Activated CD8-positive, alpha-beta memory T cell treated with anti-CD3 and anti-CD28 coated beads for 48 hours (primary cell): ENCODE measurements at places on chromosomes 7 and 10.

DNA sequence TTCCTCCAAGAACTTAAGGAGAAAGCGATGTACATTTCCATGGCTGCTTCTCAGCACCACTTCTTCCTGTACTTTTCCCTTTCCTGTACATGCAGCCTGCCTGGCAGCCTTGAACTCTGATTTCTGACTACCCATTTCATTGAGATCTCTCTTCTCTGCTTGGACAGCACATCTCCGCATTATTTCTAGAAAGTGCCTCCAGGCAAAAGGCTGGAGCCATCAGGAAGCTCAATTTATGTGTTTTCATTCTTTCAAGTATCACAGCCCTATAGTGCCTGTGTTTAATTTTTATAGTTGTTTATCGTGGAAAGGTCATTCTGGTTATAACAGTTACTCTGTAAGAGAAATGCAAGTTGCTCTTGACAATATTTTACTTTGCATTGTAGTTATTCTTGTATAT is 688.0 kb upstream of the ANKRD30A start:
- no peak for DNase-seq

DNA sequence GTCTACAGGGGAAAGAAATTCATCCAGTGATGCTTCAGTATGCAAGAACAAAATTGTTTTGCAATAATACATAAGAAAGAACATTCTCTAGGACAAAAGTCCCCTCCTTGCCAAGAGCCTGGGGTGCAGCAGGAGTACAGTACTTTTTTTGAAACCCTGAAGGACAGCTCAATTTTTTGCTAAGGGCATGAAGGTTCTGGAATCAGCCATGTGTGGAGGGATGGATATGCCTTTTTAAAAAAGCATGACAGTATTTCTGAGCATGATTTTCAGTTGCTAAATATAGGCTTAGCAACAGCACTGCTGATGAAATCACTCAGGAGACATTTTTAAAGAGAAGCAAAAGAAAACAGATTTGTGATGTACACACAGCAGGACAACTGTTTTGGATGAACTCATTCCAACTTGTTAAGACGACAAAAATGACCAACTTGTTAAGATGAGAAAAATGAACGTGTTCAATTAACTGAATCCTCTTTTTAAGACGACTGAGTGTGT is 39.3 kb downstream of the HBP1 start:
- DNase-seq: no peak

- DNase-seq: no peak
Measured at GRCh38 chr10:66505003-66505657, 420.7 kb upstream of the LRRTM3 start.

GRCh38 chr10:90779548-90779947 is 78.3 kb downstream of the HTR7 start:
- no peak for DNase-seq

GRCh38 chr10:68348265-68348741 is 15.6 kb upstream of the PBLD start:
- peak; percentile 11 for DNase-seq

GRCh38 chr10:102086196-102086595 is 21.0 kb downstream of the HPS6 start:
- DNase-seq: no peak

GRCh38 chr10:124279882-124280281 is 138.8 kb downstream of the OAT start:
- DNase-seq: no peak

- DNase-seq: no peak
Measured at GRCh38 chr7:149471289-149471953, 10.6 kb upstream of the ZNF777 start.

DNA sequence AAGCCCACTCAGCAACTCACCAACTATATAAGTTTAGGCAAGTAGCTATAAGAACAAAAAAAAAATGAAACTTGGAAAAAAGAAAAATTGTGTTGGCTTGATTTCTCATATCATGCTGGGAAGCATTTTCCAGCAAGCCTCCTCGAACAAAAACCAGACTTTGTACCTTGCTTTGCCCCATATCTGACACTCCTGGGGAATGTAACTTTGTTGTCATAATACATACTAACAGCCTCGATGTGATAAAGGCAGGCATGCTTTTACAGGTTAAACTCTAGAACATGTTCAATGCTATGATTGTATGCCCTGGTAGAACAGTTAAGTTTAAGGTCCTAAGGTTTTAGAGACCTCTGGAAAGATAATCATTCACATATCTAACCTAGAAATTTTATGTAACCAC is 11.6 kb downstream of the CFAP43 start:
- DNase-seq: no peak

DNA sequence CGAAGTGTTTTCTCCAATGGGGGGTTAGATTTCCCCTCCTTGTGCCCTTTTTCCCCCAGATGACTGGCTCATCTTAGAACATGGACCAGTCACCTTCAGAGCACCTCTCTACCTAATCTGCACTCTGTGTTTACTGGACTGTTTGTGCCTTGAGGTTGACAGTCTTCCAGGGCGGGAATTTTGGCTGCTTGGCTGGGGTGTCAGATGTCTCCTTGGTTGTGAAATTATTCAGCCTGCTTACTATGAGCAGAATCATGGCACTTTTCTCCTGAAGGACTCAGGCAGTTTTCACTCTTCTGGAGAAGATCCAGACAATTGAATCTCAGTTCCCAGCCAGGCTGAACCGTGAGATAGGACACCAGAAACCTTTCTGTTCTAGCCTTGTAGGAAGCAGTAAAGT is 60.3 kb upstream of the NFKB2 start:
- no peak for DNase-seq

GRCh38 chr10:22436526-22436892 is 91.2 kb downstream of the SPAG6 start:
- DNase-seq: no peak

DNA sequence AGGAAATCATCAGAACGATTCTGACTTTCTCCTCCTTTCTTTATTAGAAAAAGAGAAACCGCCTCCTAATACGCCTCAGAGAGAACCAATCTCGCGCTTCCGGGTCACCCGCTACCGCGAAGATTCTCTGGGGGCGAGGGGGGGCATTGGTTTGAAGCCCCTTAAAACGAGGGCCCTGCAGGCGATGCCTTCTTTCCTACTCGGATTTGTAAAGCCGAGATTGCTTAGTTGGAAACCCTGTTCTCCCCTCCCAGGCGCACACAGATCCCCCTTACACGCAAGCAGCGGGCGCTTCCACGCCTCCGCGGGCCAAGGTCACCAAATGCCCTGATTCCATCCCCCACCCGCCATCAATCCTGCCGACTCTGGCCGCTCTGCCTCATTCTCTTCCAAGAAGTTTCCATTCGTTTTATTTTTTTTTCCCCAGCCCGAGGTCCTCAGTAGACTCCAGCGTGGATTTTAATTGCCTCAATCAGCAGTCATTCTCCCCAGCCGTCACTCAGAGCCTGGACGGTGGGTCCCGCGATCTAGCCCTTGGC is 1.1 kb upstream of the GAD2 start:
- no peak for DNase-seq

GRCh38 chr7:41699516-41699915 is 3.4 kb downstream of the INHBA start:
- DNase-seq: no peak

DNA sequence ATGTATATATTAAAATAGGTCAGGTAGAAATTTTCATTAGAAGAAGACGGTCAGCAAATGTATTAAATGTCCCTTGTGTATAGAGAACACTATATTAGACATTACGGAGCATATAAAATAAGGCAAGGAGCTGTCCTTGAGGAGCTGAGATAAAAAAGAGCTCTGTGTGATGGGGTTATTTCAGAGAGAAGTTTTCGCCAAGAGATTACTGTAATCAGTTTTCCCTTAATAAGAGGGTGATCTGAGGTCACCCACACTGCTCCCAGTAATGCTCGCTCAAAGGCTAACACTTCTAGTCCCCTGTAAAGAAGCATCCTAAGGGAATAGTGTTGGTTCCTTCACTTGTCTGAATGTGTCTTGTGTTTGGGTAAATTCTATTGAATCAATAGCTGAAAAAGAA is 86.7 kb upstream of the PRR15 start:
- no peak for DNase-seq

DNA sequence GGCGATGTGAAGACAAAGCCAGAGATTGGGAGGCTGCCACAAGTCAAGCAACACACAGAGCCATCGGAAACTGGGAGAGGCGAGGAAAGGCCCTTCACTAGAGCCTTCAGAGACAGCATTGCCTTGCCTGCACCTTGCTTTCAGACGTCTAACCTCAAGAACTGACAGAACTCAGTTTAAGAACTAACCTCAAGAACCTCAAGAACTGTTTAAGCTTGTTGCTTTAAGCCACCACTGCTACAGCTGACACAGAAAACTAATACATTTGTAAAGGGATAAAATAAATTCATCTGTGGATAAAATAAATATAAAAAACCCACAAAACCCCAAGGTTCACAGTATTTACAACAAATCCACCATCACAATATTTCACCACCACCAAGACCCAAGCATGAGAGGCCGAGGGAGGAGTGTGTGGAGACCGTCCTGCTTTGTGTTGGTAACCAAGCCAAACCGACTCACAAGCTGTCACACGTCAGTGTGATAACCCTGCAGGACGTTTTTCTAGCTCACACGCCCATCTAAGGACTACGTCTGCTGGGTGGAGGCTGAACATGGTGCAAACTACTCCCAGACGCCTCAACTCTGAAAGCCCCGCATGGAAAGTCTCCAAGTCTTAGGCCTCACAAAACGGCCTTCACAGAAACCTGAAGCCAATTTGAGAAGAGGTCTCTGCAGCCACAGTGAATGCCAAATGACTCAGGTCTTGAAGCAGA is 116.8 kb downstream of the ABLIM1 start:
- peak; percentile 64 for DNase-seq

- DNase-seq: no peak
Measured at GRCh38 chr10:102627736-102628293, 16.5 kb upstream of the TRIM8 start.

DNA sequence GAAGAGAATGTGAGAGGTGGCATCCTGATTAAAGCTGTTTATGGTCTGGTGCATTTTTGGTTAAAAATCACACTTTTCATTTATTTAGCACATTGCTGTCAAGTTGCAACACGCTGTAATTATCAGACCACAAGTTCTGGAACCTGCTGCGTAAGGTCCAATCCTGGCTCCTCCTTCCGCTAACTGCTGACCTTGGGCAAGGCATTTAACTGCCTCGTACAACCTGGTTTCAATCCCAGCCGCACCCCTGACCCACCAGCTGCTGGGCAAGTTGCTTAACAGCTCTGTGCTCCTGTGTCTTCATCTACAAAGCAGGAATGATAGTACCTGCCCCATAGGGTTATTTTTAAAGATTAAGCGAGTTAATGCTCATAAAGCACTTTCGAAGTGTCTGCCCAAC is 281.8 kb downstream of the PAXIP1 start:
- no peak for DNase-seq

- DNase-seq: no peak
Measured at GRCh38 chr10:132691711-132692153, 94.2 kb downstream of the NKX6-2 start.
